H9 (cell line): ENCODE measurements at places on chromosomes 13 and 19.

DNA sequence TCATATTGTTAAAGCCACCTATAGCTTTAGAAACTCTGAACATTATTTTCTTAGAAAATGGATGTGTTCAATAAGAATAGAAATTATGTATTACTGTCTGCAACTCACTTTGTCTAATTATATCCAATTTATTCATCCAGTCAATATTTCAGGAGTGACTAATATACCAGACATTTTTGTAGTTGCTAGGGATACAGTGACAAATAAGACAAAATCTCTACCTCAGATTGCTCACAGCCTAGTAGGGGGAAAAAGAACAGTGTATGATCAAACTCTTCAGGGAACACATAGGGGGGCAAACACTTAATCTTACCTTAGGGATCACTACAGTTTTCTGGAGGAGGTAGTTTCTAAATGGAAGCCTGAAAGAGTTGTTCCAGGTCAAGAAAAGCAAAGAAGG, 8.6 kb downstream of the BRCA2 start:
- DNase-seq: no peak

GRCh38 chr13:30864433-30865122, 41.5 kb upstream of the MEDAG start:
- DNase-seq: no peak

DNA sequence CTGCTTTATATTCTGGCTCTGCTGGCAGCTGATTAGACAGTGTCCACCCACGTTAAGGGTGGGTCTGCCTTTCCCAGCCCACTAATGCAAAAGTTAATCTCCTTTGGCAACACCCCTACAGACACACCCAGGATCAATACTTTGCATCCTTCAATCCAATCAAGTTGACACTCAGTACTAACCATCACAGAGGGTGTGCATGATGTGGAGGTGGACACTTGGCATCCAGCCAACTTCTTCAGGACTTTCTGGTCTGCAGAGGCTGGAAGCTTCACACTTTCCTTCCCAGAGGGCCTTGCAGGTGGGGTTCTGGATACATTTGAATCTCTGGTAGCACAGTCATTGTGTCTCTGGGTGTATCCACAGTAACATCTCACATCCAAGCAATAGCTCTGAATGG, 18.9 kb upstream of the IGFL1 start:
- no peak for DNase-seq

DNA sequence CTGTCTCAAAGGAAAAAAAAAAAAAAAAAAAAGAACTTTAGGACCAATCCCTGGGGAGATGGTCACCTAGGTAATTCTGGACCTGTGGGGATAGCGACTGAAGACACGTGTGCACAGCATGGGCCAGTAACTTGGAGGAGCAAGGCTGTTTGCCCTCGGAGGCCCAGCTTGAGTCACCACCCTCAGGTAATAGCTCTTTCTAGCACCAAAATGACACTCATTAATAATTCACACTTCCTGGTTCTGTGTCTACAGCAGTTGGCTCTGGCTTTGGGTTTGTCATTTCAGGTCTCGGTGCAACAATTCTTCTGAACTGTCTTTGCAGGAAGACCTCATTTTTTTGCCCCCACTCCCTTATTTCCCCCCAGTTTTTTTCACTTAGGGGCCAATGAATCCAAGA, 3.9 kb upstream of the ATP11A start:
- peak; percentile 7 for DNase-seq

DNA sequence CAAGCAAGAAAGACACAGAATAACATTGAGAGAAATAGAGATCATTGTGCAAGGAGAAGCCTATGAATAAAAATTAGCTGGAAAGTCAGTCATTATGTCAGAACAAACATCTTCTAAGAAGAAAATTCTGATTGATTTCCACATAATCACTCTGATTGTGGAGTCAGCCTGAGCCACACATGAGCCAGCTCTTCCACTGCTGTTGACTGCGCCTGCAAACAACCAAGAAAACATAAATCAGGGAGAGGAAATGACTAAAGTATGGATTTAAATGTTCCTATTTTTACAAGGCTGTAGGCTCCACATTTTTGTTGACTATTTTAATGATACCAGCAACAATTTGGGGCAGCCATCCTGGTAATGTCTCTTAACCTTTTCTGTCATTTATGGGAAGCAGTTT, 962.3 kb downstream of the EFNB2 start:
- no peak for DNase-seq

GRCh38 chr19:42121656-42122069, 10.6 kb downstream of the POU2F2 start:
- no peak for DNase-seq

DNA sequence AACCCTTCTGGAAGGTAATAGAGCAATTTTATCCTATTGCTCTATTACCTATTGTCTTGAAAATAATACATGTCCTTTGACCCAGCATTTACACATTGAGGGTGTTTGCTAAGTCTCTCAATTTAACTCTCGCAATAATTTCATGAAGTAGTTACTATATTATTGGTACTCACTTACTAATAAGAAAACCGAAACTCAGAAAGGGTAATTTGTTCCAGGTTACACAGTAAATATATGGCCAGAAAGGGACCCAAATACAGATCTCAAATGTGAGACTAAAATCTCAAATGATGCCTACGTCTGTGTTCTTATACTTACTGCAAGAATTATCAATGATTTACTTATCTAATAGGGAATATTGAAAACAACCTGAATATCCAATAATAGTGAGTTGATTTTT, 29.7 kb upstream of the FAM216B start:
- DNase-seq: no peak

DNA sequence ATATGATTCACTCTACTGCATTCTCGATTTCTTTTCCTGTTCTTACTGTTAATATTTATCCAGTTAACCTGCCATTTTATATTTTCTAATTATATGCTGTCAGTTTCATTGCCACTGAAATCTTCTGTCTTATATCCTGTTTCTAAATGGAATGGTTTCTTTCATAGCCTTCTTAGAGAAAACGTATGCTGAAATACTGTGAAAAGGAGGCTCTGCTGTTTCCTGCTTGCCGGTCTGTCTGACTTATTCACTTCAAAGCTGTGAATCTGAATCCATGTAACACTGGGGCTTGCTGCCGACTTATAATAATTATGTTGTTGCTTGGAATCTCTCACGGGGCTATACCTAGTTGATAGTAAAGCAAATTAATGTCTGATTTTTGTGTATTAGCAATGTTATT, 80.0 kb downstream of the GPR12 start:
- DNase-seq: no peak

DNA sequence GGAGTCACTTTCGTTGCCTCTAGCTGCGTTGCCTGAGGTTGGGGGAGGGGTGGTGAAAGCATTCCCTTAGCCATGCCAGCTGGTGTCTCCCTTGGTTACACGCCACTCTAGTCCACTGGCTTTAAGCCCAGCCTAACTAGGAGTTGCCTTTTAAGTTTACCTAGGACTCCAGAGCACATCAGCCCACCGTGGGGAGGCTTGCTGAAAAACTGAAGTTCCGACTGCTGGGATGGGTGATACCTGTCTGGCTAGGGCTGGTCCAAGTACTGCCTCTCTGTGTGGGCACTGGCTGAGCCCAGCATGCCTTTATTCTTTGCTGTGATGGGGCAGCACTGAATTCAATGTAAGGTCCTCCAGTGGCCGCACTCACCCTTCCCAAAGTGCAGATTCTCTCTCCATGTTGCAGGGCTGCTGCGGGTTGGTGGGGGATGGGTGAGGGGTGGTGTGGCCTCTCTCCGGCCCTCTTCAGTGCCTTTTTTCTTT, 11.8 kb upstream of the CEACAM1 start:
- peak; percentile 50 for DNase-seq

GRCh38 chr19:29625186-29625651, 19.1 kb downstream of the POP4 start:
- no peak for DNase-seq

- DNase-seq: no peak
Observed at GRCh38 chr19:16274447-16274846, 50.2 kb upstream of the KLF2 start.

DNA sequence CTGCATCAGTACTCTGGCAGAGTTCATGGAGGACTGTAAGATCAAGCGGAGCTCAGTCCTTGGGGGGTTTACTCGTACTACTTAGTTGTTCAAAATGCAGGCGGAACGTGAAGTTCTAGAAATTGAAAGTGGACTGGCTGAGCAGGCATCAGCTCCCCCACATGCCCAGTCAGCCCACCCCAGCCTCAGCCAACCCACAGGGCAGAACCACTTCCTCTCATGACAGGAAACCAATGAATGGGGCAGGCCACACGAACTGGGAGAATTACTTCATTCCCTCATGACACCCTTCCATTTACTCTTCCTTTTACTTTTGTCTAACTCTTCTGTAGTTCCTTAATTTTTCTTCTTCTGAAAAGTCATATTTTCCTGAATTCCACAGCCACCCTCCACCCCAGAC, 71.9 kb downstream of the FLT1 start:
- no peak for DNase-seq

DNA sequence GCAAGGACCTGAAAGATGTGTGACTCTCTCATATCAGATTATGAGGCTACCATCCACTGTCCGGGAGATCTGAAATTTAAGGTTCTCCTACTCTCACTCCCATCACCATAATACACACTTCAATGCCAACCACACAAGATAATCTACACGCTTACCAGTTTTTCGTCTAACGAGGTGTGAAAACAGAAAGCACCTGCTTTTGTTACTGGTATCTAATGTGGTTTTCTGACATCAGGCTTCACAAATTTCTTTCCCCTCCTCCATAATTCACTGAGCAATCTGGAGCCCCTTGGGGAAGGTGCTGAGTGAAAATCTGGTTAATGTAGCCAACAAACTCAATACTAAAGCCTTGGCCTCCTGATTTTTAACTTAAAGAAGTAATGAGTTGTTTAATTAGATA, 10.1 kb upstream of the LRCH1 start:
- no peak for DNase-seq

- DNase-seq: no peak
Observed at GRCh38 chr19:48192750-48193149, 22.3 kb downstream of the ZSWIM9 start.

GRCh38 chr19:46713781-46714443, 3.0 kb downstream of the PRKD2 start:
- peak; percentile 94 for DNase-seq

DNA sequence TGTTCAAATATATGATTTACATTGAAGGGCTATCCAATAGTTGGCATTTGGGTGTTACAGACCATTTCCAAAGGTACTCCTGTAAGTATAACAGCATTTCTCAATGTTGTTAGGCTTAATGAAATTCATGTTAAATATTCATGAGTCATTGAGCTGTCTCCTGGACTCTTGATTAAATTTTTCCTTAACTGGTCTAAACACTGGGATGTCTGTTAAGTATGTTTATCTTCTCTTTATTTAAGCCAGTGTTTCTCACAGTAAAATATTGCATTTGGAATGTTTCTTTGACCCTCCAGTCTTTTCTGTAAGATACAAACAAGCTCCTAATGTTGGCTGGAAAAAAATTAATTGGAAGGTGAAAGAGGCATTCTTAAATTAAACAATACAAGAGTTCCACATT, 402.5 kb upstream of the HTR2A start:
- no peak for DNase-seq

DNA sequence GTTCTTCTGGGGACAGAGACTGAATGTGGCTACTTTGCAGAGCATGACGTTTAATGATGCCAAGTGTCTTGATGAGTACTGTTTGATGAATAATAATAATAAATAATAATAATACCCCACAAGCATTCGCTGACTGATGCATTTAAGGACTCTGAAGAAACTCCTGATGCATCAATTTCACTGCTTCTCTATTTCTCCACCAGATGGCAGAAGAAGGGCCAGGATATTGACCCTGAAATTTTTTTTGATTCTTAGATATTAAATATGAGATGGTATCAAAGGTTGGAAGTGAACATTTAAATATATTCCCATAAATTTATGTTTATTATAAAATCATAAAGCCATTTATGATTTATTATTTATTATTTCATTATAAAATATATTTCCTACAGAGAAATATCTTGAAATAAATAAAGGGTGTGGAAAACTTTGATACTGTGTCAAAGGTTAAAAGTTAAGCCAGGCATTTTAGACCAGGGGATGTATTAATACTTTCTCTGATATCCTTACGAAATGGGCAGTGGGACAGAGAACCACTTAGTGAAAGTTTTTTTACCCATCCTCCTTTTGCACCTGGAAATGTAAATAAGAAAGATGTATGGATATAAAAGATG, 170.9 kb downstream of the LACC1 start:
- no peak for DNase-seq

- DNase-seq: no peak
Observed at GRCh38 chr13:113413178-113413897, 40.0 kb downstream of the ADPRHL1 start.
